Stimulated activated CD4-positive, alpha-beta T cell treated with anti-CD3 and anti-CD28 coated beads, TNF-alpha, amount 100 ng/mL, for 4 hours (primary cell): ENCODE measurements at places on chromosomes 1 and 21.

GRCh38 chr1:12148958-12149790 lies 17.6 kb upstream of the TNFRSF1B start:
- no peak for DNase-seq

- DNase-seq: no peak
Measured at GRCh38 chr1:204615881-204616280, 69.7 kb downstream of the LRRN2 start.

GRCh38 chr1:24562625-24563024 lies 6.7 kb downstream of the NCMAP start:
- no peak for DNase-seq

GRCh38 chr1:204457666-204458065 lies 36.9 kb downstream of the PIK3C2B start:
- DNase-seq: no peak

DNA sequence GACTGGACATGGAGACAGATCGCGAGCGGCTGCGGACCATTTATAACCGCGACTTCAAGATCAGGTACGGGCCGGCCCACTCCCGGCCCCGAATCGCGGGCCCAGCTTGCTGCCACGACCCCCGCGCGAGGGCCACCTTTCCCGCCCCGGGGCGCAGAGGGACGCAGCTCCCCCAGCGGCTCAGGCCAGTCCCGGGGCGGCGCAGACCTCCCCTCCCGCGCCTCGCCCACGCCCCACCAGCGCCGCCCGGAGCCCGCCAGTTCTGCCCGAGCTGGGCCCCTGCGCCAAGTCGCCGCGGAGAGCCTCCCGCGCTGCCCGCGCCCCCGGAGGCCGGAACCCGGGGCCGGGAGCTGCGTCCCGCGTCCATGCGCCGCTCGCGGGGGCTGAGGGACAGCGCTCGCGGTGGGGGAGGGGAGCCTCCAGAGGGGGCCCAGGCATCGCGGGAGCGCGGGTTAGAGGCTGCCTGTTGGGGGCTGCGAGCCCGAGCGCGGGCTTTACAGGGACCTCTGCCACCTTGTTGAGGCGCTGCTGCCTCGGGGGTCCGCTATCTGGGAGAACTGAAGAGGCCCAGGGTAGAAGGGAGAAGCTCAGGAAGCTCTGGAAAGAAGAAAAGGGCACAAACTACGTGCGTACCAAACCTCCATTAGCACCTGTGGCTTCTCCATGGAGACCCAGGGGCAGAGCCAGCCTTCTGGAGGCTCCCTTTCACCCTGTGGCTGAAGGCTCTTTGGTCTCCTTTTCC lies 698 bp downstream of the MOV10 start:
- DNase-seq: peak; percentile 9

GRCh38 chr1:201253411-201253810 lies 29.9 kb upstream of the PKP1 start:
- DNase-seq: no peak

GRCh38 chr1:108848806-108849205 lies 8.1 kb downstream of the AKNAD1 start:
- DNase-seq: no peak

GRCh38 chr1:97414682-97415312 lies 506.0 kb downstream of the DPYD start:
- no peak for DNase-seq

GRCh38 chr1:50975436-50975835 lies 5.4 kb downstream of the CDKN2C start:
- no peak for DNase-seq

GRCh38 chr1:47533793-47534328 lies 96.0 kb downstream of the FOXD2 start:
- DNase-seq: no peak

GRCh38 chr1:40662864-40663263 lies 2.6 kb downstream of the RIMS3 start:
- DNase-seq: no peak

DNA sequence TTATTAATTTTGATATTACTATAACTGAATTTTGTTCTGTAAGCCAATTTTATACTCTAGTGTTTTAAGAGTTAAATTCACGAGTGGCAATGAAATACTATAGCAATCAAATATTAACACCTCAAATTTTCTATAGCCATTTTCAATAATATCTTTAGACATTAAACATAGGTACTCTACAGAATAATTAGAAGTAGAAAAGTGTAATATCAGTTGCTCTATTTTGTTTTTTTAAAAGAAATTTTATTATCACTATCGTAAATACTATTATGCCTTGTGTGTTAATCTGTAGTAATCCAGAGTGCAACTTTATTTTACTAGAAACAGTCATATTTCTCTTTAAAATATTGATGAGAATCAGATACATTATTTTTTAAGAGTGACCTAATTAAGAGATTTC lies 691.2 kb downstream of the USP25 start:
- no peak for DNase-seq

- DNase-seq: no peak
Measured at GRCh38 chr21:32372755-32373154, 20.1 kb downstream of the URB1 start.

DNA sequence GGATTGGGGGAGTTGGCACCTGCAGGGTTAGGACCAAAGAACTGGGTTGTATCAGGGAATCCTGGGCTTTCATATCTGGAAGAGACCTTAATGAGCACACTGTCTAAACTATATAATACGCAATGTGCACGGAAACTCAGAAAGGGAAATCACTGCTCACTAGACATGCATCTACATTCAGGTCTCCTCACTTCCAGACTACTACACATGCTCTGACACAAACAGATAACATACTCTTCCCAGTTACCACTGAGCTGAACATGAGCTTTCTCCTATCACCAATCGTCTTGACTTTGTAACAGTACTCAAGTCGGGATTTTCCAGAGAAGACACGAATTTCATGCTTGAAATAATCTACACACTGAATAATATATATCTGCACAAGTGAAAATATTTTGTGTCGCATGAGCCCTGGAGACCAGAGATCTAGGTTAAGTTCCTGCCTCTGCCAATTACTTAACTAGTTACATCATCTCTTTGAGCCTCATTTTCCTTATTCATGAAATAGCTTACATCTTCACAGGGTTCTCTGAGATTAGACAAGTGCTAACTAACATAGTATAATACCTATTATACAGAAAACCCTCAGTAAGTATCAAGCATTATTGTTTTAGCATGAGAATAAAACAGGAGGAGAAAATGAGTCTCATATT lies 101.1 kb downstream of the JAK1 start:
- no peak for DNase-seq

DNA sequence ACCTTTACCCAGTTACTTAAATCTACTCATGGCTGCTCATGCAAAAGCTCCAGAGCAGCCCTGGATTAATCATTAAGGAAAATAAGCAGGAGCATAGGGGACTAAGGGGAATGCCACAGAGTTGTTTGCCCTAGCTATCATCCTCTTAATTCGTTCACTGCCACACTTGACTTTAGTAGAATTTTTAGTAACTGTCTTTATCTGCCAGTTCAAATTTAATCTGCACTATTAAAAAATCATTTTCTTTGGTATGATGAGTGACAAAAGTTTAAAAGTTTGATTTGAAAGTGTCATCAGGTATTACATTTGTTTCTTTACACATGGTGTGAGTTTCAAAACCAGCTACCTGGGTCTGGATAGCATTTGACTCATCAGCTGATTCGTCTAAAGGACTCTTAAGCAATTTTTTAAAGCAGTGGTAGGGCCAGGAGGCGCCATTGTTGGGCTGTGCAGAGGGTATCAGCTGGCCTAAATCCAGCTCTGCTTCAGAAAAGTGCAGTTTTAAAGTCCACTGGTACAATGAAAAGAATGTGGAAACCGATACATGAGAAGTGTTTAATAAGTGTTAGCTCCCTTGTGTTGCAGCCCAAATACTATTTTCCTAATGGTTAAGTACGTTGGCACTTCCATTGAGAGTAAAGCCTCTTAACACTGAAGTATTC lies 69.9 kb upstream of the DR1 start:
- no peak for DNase-seq

- DNase-seq: no peak
Measured at GRCh38 chr1:224785040-224785328, 144.5 kb upstream of the DNAH14 start.
